ENCODE measurements at places on chromosomes 2 and 18.

DNA sequence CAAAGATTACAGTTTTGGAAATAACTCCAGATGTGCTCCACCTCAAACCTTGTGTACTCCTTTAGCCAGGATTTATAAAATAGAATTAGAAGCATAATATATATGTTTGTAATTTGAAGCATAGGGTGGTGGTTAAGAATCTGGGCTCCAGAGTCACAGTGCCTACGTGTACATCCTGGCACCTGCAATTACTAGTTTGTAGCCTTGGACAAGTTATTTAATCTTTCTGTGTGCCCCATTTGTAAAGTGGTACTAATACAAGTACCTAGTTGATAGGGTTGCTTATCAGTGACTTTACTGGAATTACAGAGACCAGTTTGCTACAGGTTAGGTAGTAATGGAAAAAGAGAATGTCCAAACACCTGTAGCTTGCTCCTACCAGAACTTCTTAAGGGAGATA, 28.6 kb downstream of the EML4 start:
- DNase-seq = no peak

DNA sequence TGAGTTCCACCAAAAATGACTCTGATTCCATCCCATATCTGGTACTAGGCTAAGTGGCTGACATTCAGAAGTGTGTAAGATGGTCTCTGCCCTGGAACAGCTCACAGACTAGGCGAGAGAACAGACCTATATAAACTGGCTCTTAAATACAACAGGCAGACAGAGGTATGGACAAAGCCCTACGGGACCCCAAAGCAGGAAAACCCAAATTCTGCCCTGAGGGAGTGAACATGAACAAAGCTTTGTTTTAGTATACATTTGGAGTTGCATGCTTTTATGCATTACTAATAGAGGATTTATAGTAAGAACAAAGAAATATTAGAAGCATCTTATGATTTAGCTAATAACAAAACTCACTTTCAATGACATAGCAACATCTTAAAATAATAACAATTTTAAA, 25.1 kb downstream of the GDF7 start:
- no peak for DNase-seq

- DNase-seq = no peak
These were observed 510.3 kb upstream of the LINC00305 start for GRCh38 chr18:64659196-64659595.

DNA sequence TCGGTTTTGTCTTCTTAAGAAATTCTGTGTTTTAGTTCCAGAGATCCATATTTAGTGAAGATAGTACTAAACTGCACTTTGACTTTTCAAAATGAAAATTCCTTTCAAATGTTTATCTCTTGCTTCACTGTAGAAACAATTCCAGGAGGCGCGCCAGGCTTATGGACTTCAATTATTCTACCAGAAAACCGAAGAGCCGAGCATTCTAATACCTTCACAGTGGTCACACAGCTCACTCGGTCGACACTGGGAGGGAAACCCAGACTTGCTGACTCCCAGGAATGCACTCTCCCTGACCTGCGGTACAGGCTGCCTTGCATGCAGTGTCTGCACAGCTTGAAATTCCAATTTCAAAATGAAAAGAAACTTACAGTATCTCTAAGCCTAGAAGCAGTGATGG, 119.9 kb upstream of the PIEZO2 start:
- DNase-seq = no peak

- no peak for DNase-seq
These were observed 48.3 kb upstream of the NRP2 start for GRCh38 chr2:205633994-205634393.

DNA sequence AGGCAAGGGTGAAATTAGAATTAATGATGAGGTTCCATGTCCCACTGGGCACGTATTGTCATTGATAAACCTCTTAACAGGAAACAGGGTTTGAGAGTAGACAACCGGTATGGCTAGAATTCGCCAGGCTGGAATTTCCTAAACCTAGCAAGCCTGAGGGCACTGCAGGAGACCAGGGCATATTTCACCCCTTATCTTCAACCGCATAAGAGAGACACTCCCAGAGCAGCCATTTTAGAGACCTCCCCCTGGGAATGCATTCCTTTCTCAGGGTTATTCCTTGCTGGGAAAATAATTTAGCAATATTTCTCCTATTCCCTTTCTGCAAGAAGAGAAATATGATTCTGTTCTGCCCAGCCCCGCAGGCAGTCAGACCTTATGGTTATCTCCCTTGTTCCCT, 334.6 kb upstream of the LYPD1 start:
- no peak for DNase-seq

DNA sequence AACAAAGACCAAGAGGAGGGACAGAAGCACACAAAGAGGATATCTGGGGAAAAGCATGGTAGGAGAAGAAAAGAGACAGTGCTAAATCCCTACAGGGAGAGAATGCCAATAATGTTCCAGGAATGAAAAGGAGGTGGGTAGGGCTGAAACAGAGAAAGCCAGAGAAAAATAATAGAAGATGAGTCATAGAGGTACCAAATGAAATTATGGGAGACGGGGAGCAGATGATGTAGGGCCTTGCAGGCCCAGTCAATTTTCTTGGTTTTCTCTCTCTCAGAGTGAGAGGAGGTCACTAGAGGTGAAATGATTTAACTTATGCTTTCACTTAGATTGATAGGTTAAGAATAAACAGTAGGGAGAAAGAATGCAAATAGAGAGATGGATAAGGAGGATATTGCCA, 61.5 kb downstream of the RPRM start:
- DNase-seq = no peak

DNA sequence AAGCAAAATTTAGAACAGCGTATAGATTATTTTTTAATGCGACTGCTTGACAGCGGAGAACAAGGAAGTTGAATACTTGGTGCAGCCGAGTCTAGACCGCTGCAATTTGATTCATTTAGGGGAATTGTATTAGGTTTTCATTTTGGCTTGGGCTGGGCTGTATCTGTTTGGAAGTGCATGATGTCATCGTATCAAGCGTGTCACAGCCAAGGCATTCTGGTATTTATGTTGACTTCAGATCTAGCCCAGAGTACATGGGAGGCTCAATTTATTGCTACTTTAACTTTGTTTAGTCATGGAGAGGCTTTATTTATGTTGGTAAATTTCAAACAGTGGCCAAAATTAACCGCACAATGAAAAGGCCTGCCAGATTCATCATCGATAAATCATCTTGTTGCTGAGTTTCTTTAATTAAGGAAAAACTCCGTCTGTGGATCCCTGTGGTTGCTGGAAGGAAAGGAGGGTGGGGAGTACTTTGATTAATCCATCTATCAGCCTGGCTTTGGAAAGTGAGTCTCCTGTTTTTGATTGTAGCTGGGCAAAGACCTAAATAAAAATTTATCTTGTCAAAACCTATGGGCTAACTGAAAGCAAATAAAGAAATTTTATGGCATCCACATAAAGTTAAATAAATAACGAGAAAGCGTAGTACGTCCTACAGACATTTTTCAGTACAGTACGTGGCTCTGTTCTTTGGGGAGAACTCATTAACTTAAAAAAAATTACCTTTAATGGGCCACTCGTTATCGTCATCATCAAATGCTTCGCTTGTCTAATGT, 230.4 kb upstream of the SPRED2 start:
- no peak for DNase-seq

GRCh38 chr18:79818036-79818435, 20.3 kb downstream of the KCNG2 start:
- no peak for DNase-seq

DNA sequence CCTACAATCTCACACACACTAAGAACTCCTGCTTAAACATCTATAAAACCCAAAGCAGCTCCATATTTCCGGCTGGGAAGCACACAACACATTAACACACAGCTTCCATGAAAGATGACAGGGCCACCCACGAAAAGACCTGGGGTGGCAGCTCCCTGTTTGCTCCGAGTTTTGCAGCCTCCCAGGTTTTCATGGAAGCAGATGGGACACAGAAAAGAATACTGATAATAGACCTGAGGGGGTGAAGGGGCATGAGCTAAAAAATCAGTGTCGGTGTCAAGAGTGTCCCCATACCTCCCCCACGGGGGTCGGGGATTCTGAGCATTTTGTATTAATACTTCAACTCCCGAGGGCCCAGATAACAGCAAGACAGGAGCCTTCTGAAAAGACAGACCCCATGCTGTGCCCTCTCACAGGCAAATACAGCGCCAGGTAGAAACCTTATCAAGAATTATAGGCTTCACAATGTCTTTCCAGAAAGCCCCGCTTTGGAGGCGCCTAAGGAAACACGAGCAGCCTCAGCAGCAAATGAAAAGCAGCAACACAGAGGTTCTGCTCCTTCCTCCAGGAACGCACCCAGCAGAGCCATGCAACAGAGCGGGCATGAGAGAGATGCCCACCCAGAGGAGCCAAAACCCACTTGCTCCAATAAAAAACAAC, 50.5 kb downstream of the ZNF516 start:
- no peak for DNase-seq

DNA sequence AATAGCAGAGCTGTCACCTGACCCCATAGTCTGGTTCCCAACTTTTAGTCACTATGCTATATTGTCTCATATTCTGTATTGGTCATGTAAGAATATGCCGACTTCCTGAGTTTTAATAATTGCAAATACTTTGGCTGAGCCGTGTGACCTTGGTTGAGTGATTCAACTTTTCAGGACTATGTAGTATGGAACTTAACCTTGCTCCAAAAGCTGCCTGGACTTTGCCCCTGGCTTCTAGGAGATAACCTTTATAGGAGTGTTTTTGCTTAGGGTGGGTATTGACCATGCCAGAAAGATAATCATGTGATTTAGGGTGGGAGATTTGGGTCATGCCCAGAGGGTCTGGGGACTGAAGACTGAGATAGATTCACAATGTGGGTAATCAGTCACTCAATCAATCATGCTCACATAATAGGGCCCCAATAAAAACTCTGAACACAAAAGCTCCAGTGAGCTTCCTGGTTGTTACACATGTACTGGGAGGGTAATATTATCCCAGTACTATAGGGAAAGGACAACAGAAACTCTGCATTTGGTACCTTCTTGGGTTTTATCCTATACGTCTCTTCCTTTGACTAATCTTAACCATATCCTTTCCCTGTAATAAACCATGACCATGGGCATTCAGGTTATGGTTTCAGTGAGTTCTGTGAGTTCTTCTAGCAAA, 235.6 kb downstream of the RNF152 start:
- no peak for DNase-seq

GRCh38 chr2:31057691-31058090, 80.5 kb downstream of the GALNT14 start:
- DNase-seq = no peak

DNA sequence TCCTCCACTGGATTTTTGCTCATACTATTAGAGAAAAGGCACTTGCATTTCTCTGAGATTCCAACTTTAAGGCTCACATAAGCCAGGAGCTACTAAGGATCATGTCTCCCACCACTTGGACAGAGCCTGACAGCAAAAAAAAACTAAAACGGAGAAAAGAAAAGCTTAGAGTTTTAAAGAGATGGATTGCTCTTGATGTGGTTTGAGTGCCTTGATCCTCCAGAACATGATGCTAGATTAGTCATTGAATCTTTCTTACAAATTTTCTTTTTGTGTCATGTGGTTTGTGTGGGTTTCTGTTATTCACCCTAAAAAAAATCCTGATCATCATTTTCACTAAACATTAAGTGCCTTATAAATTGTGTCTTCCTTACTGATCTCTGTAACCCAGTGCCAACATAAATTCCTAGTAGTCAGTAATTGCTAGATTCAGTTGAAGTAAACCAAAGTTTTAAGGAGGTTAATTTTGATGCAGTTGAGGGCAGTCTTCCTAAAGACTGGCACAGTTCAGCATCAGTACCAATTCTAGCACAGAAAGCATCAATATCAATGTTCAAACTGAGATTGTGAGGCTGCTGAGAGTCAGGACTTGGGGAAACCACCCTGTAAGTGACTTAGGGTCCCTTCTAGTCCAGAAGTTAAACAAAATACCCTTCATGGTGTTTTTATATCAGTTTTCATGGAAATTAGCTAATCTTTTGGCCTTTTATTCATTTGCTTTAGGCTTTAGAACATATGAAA, 206.3 kb downstream of the RAD51AP2 start:
- no peak for DNase-seq

GRCh38 chr2:141911485-141912066, 219.2 kb downstream of the LRP1B start:
- DNase-seq = peak; percentile 19
